ENCODE measurements at places on chromosomes 3 and 15. TPM values are rescaled to one million over a fixed set of nuclear protein-coding genes. Genes with fewer than 3 reads are reported as not detected.

NOX5 gene
- 0.12 TPM for total RNA-seq

WNT5A gene
- total RNA-seq: 0.15 TPM

CKMT1B gene
- not detected for total RNA-seq

WDR93 gene
- not detected for total RNA-seq

CLEC3B gene
- 46.7 TPM for total RNA-seq

DAZL gene
- not detected for total RNA-seq

ZNF662 gene
- 0.60 TPM for total RNA-seq

SHF gene
- 1.3 TPM for total RNA-seq

FMN1 gene
- total RNA-seq: 0.08 TPM

GOLGA6D gene
- total RNA-seq: not detected

CASR gene
- total RNA-seq: not detected

UROC1 gene
- total RNA-seq: not detected

CEP70 gene
- total RNA-seq: 17.9 TPM

SLC6A20 gene
- not detected for total RNA-seq
